ENCODE measurements at places on chromosomes 4 and X.

DNA sequence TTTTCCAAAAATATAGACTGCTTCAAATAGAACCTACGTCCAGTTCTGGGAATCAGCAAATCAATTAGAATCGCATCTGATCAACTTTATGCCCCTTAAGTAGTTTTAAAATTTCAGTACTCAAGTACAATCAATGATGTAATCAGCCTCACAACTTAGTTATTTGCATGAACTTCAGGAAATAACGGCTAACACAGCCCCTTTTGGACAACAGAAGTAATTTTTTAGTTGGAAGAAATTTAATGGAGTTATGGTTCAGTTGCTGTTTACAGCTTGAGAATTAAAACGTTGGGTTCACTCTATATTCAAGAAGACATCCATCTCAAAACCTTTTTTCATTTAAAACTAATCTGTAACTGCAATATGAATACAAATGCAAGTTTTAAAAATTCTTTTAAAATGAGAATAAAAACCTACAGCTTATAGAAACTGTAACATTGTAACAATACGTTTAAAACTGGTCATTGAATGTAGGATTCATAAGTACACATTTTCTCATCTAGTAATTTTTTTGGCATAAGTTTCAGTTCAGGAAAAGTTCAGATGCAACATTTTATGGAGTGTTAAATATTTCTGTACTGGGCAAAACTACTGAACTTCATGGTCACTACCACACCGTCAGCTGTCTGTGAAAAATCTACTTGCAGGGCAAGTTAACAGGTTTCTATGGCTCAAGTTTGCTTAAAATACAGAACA is 956 bp downstream of the TAPT1 start:
- peak; percentile 20 for DNase-seq

GRCh38 chr4:105191621-105192210 is 45.0 kb downstream of the TET2 start:
- DNase-seq, result no peak

- DNase-seq, result no peak
These were observed 4.9 kb downstream of the SLC9A7 start for GRCh38 chrX:46754036-46754435.

GRCh38 chr4:1400191-1400805 is 5.9 kb downstream of the NKX1-1 start:
- peak; percentile 8 for DNase-seq

- DNase-seq, result no peak
These were observed 141.4 kb upstream of the PAK3 start for GRCh38 chrX:110954428-110955100.

- no peak for DNase-seq
These were observed 63.9 kb downstream of the RS1 start for GRCh38 chrX:18607966-18608365.

DNA sequence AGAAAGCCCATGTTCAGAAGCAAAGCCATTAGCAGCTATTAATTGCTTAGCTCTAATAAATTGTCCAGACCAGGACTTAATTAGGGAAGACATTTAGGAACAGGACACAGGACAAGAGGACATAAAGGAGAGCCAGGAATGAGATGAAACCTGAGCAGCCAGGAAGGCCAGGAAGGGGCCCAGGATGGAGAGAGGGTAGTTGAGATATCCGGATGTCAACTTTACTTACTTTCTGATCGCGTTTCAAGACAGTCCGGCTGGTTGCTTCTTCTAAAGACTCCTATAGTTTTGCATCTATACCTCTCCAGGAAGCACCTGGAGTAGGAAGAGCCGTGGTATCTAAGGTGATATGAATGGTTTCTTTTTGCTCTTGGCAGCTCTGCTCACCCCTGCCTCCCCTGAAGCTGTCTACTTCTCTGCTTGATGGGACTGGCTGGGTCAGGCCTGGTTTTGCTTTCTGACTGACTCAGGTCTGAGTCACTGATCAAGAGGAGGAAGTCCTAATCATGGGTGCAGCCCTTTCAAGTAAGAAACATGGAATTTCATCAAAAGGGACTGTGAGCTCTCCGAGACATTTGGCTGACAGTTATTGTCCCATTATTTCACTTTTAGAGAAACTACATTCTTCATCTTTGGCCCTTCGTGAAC is 733.3 kb downstream of the RPA4 start:
- peak; percentile 42 for DNase-seq

DNA sequence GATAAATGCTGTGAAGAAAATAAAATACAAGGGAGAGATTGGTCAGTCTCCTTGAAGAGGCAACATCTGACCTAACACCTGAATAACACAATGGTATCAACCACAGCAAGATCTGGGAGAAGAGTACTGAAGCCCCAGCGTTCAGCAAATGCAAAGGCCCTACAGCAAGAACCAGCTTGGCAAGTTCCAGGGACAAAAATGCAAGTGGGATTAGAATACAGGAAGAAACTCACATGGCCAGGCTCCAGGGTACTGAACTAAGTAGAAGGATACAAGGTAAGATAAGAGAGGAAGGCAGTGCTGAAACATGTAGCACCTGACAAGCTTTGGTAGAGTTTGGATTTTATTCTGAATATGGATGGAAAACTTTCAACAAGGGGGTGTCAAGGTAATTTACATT is 3.6 kb downstream of the SMIM14 start:
- no peak for DNase-seq

- DNase-seq, result no peak
These were observed 1731.7 kb downstream of the ARAP2 start for GRCh38 chr4:34512616-34513015.

DNA sequence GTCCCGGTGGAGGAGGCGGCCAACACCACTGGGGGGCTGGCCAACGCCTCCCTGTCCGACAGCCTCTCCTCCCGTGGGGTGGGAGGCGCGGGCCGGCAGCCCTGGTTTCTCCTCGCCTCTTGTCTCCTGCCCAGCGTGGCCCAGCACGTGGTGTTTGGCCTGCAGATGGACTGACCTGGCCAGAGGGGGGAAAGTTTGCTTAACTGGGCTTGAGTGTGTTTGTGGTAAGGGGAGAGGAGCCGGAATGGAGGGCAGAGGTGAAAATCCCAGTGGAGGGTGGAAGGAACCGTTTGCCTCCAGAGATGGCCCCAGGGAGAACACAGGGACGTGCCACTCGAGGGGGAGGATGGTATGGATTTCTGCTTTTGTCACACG is 27.6 kb downstream of the NYX start:
- DNase-seq, result no peak

DNA sequence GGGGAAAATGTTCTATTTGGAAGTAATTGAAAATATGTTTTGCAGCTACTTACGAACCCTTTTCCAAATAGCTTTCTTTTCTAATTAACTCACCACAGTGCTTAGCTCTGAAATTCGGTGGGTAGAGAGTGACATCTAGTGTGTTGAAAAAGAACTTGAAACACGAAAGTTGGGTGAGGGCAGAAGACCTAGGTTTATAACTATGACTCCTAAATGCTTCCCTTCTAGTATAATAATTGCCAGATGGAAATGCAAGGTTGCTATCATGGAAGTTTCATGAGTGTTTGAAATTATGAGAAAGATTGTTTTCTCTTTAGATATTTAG is 77.3 kb upstream of the NOCT start:
- peak; percentile 20 for DNase-seq

DNA sequence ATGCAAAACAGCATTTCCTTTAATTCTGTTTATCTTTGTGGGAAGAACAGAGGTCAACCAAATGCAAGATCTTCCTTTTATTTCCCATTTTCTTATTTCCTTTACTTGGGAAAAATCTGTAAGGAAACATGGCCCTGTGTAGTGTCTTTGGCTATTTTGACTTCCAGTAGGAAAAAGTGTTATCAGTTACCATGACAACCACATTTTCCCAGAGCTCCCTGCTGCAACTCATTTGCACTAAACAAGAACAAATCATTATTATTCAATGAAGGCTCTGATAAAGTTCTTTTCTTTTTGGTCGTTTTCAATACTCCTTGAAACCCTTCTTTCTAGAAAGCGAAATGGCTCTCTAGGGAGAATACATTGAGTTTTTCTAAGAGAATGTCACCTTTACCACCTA is 117.2 kb upstream of the DDX53 start:
- no peak for DNase-seq

DNA sequence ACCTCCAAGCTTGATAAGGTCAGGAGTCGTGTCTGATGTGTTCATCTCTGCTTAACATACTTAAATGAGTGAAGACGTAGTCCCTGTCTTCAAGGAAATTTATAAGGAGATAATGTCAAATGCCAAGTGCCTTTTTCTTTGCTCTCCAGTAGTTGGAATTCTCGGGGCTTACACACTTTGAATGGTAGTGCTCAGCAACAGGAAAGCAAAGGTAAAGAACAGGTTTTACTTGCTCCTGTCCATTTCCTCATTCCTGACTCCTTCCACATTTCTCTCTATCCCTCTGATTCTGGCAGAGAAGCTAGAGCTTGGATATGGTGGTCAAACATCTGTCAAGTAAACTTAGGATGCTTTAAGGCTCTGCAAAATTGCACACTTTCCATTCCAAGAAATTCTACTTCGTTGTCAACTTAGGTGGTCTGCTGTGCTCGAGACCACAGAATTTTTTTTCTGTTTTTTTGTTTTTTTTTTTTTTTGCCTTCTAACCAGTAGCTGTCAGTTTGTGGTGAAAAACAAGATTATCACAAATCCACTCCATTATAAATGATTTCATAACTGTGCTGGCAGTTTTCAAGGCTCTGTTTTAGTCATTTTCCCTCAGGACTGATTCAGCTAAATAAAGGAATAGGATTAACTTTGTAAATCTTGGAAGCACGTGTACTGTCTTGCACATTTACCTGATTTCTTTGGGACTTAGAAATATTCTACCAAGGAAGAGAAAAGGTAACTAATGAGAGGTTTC is 180.8 kb upstream of the ANXA3 start:
- no peak for DNase-seq

DNA sequence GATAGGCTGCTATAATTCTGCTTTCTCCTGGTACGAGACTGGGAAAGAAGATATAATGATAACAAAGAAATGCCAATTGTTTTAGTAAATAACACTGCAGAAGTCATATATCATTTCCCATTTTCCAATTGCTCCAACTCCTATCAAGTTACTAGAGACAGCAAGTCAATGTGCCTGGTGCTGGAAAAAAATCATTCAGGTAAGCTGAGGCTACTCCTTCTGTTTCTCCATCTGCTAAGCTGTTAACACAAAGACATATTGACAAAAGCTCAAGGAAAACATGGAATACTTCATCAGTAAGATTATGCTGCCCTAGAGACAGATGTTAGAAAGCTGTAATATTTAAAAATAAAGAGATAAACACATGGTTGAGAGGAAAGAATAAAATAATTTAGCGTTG is 10.0 kb downstream of the NAA11 start:
- DNase-seq, result no peak

DNA sequence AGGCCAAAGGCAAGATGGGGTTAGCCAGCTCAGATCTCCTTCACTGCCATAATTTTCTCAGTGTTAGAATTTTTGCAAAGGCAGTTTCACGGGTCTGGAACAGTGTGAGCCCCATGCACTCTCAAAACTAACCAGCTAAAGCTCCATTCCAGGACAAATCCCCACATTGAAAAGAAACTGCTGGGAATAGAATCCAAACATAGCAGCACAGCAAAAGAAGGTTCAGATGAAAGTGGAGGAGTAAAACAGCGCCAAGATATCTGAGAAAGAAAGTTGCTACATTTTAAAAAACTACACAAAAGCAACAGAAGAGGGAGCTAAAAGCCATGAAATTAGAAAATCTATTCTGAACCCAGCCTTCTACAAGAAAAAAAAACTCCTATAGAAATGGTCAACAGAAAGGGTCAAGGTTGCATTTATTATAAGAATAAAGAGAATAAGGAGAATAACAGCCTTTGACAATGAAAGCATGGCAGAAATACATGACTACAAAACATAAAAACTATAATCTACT is 39.6 kb upstream of the SLC7A3 start:
- peak; percentile 12 for DNase-seq

DNA sequence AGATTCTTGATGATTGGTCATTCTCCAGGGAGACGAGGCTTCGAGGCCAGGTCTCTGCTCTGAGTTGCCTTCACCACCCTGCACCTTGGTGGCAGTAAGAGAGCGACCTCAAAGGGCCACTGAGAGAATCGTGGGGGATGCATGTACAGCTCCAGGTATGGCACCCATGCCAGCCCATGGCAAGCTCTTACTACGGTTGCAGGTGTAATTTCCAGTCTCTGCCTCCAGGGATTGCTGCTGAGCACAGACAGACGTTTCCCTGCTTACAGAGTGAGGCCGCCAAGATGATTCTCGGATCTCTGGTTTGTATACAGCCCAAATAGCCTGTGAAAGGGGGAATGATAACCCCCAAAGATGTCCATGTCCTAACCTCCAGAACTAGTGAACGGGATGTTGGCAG is 16.3 kb upstream of the DRD5 start:
- DNase-seq, result peak; percentile 8

GRCh38 chr4:958696-959337 is 14.6 kb downstream of the DGKQ start:
- DNase-seq, result no peak

GRCh38 chrX:112913807-112914206 is 73.2 kb upstream of the AMOT start:
- DNase-seq, result no peak

GRCh38 chr4:95742872-95743271 is 97.0 kb upstream of the PDHA2 start:
- DNase-seq, result no peak

DNA sequence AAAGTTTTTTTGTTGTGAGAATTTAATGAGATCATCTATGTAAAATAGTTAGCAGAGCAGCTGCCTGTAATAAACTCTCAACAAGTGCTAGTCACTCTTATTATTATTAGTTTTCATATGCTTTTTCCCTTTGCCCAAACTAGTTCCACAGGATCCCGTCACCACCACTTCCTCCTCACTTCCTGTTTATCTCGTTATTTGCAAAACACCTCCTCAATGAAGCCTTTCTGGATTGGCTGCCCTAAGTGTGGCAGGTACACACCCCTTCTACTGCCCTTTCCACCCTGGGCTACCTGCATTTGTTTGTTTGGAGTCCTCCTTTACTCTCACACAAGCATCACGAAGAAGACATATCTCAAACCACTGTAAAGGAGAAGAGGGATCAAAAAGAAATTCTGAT is 54.4 kb upstream of the KLF3 start:
- DNase-seq, result no peak

GRCh38 chrX:120365320-120365719 is 3.4 kb downstream of the ATP1B4 start:
- peak; percentile 7 for DNase-seq

- DNase-seq, result peak; percentile 2
These were observed 3.9 kb upstream of the HAUS3 start for GRCh38 chr4:2245787-2246275.

DNA sequence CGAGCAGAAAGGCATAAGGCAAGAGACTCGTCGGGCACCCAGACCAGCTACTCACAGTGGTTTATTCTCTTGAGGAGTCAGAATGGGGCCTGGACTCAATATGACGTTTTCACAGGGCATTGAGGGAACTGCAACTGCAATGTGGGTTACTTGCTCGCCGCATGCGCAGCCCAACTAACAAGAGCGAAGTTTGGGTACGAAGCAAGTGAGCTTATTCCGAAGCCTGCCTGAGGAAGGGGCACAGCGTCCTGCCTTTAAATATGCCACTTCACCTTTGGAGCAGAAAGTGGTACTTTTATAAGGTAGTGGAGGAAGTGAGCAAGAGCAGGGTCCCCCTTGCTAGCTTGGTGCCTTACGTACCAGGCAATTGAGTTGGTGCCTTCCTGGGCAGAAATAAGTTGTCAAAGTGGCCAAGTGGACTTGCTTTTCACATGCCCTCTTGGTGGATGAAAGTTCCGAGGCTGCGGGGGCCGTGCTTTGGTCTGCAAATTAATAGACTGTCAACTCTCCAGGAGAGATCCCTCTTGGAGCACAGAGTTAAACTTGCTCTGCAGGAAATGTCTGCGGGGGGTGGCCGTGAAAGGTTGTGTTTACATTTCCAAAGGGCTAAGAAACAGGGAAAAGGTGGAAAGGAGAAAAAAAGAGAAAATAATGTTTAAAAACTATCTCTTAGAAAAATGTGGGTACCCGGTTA is 480.4 kb downstream of the TRIML1 start:
- DNase-seq, result no peak

GRCh38 chr4:986428-986878 is 391 bp upstream of the IDUA start:
- DNase-seq, result no peak

All from AG08396 (cell line).